ENCODE measurements at places on chromosomes 4 and X.

DNA sequence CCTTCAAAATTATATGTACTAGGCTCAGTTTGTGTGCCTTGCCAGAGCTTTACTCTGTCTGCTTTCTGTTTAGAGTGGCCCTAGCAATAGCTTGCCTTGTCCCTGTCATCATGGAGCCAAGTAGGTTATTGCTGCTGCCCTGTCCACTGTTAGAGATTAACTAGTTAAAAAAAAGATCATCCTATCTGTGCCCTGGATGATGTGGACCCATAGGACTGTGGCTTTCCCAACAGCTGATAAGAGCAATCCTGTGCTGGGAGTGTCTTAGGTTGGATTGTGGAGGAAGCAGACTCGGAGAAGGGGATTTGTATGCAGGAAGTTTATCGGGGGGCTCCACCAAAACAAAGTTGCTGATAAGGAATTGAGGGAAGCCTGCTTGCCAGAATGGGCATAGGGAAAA is 23.8 kb downstream of the PPP1R2C start:
- no peak for DNase-seq

GRCh38 chrX:49710744-49711319 is 15.0 kb upstream of the PAGE1 start:
- DNase-seq, result no peak

DNA sequence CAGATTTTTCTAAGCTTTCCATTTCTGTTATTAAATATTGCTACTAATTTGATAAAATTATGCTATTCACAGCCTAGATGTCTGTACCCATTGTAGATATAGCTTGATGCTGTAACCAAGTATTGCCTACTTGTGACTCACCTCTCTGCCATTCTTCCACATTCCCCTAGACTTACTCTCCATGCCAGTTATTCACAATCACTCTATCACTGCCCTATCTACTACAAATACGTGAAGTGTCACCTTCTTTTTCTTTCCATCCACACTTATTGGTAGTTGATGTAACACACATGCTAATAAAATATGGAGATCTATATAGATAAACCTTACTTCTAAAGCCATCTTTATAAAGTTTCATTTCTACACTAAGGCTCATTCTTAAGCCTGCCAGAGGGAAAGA is 179.4 kb upstream of the PACRGL start:
- no peak for DNase-seq

DNA sequence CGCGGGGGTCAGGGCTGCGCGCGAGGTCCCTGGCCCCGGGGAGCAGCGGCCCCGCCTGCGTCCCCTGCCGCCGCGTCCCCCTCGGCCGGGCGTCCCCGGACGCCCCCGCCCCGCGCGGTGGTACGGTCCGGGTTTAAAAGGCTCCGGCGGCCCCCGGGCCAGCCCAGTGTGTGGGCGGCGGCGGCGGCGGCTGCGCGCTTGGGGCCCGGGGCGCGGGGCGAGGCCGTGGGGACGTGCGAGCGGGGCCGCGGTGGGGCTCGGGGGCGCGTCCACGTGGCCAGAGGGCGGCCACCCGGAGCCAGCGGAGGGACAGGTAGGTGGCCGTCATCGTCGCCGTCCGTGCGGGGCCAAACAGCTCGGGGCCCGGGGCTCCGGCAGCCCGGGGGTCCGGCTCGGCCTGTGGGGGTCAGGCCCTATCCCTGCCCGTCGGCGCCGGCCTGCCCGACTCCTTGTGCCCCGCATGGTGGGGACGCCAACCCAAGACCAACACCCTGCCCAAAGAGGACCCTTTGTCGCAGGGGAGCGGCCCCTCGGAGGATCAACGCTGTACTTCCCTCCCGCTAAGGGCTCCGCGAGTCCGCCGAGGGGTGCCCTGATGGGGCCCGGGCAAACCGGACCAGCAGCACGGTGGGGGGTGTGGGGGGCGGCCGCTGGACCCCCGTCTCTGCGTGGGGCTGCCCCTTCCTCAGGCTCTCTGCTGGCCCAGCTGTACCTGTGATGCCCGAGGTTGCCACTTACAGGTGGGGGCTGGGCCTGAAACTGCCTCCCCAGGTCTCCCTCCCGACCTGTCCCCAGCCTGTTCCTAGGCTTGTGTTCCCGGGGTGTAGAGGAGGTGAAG is at the start of gene PLXNA3:
Gene PLXNA3 (plus strand): TSS at position 166 of the 838 bp plus-strand sequence. CDS start 1,903 bp downstream, outside the sequence.
- no peak for DNase-seq

DNA sequence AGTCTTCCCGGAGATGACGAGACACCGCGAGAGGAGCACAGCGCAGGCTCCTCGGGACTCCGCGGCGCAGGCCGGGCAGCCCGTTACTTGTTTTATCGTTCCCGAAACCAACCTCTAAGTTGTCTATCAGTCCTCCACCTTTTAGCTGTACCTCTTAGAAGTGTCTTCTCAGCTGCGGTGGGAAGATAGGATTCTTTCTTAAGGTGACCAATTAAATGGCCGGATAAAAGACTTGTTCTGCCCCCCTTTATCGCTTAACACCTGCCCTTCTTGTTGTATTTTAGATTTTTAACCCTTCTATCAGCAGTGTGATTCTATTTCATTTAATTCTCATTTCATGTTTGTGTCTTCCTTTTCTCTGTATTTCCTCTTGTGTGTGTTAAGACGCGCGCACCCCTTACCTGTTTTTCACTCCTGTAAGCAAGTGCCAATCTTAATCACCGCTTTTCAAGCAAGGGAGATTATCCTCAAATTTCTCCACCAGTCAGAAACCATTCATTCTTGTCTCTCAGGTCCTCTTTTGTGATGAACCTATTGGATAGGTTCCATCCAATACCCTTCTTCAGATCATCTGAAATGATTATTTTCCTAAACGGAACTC is at the start of gene SLC9B2:
Gene SLC9B2 (minus strand): TSS at position 15 of the 601 bp plus-strand sequence. CDS start 9,211 bp downstream, outside the sequence.
- DNase-seq, result no peak

- DNase-seq, result no peak
Observed at GRCh38 chrX:84335121-84335520, 147.1 kb upstream of the RPS6KA6 start.

- peak; percentile 14 for DNase-seq
Observed at GRCh38 chrX:3815896-3816664, 102.6 kb upstream of the PRKX start.

- DNase-seq, result no peak
Observed at GRCh38 chr4:100486496-100486895, 31.3 kb downstream of the EMCN start.

DNA sequence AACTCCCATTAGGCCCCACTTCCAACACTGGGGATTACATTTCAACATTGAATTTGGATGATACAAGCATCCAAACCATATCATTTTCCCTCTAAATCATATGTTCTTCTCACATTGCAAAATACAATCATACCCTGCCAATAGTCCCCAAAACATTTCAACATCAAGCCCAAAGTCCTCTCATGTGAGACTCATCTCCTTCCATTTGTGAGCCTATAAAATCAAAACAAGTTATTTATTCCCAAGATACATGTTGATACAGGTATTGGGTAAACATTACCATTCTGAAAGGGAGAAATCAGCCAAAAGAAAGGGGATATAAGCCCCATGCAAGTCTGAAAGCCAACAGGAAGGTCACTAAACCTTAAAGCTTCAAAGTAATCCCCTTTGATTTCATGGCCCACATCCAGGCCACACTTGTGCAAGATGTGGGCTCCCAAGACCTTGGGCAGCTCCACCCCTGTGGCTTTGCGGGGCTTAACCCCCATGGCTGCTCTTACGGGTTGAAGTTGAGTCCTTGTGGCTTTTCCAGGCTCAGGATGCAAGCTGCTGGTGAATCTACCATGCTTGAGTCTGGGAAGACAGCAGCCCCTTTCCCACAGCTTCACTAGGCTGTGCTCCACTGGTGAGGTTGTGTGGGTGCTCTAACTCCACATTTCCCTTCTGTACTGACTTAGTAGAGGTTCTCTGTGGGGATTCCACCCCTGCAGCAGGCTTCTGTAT is 40.6 kb upstream of the SERTM2 start:
- DNase-seq, result no peak

- no peak for DNase-seq
Observed at GRCh38 chrX:48705871-48706270, 9.3 kb downstream of the SUV39H1 start.

- no peak for DNase-seq
Observed at GRCh38 chr4:61335241-61335763, 135.2 kb downstream of the ADGRL3 start.

DNA sequence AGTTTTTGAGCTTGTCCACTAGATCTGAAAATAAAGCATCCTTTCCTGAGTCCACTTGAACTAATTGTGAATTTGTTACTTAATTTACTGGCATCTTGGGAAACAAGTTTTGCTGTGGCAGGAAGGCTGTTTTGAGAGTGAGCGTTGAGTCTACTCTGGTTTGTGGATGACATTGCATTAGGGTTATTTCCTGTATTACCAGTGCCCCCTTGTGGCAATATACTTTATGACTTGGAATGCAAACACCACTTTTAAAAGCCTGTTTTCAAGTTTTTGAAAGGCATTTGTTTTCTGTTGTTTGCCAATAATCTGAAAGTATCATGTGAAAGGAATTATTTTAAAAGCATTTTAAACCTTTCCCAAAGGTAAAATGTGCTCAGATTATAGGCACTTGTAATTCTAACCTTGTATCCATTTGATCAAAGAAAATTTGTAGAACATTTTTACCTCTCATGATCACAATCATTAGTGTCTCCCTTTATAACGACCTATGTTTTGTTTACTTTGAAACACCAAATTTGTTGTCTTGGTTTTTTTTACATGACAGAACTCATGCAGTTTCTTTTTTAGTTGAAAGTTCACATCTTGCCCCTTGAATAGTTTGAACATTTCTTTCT is 18.0 kb upstream of the CYP2U1 start:
- DNase-seq, result no peak

- no peak for DNase-seq
Observed at GRCh38 chr4:7077371-7077770, 9.5 kb upstream of the GRPEL1 start.

- no peak for DNase-seq
Observed at GRCh38 chr4:109921384-109921808, 8.7 kb downstream of the EGF start.

DNA sequence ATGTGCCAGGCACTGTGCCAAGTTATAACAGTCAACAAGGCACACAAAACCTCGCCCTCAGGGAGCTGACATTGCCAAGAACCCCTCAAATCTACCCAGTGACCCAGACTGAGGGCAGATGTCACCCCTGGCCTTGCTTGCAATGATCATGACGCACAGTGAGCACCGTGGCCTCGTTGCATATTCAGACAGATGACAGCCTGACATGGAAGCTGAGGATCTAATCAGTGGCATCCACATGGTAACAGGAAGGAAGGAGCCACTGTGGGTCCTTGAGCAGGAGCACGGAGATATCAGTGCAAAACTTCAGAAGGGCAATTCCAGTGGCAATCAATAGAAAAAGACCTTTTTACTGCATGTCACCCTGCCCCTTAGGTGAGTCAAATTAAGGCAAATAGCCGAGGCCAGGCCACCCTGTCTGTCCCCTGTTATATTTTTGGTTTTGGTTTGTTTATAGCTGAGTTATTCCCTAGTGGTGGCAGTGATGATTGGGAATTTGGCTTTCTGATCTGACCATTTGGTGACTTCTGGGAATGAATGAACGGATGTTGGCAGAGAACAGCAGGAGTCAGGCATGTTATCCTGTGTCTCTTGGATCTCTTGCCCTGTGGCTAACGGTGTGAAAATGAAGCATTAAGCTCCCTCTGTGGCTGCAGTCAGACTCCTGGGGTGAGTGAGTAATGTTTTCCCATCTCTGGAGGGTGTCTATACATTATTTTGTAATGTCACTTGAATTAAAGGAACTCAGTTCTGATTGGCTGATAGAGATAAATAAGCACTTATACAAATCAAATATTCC is 20.4 kb downstream of the WDR13 start:
- no peak for DNase-seq

DNA sequence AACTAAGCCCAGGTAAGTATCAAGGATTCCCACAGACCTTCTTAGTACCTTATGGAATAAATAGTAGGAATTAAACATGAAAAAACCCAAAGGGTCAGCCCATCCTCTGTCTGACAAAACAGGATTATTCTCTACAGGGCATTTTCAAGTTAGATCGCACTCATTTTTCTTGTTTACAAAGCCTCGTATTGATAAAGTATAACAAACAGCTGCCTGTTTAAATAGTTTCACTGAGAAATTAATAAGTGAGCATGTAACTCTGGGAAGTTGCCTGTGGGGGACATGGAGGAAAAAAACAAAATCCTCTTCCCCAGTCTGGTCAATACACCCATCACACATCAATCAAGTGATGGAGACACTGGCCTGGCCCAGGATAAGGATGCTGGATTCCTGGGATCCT is 48.5 kb downstream of the MAML3 start:
- DNase-seq, result no peak

GRCh38 chr4:38656111-38656510 is 7.9 kb upstream of the KLF3 start:
- DNase-seq, result no peak

- no peak for DNase-seq
Observed at GRCh38 chr4:88702782-88703181, 5.2 kb upstream of the NAP1L5 start.

DNA sequence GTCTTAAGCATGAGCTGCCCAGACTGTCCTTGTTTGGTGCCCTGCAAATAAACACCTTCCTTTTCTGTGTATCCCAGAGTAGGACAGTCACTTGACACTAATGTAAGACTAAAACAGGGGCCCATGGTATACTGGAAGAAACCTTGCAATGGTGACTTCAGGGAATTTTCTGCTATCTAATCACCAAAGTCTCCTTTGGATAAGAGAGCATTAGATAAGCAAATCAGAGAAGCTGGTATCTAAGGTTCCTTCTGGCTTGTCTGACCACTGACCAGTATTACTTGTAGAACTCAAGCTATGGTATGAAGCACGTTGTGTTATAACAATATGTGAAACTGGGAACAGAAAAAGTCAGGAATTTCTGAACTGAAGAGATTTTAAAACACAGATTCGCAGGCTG is 173.9 kb downstream of the COL25A1 start:
- DNase-seq, result no peak

GRCh38 chr4:61638591-61638990 is 438.5 kb downstream of the ADGRL3 start:
- DNase-seq, result no peak

- no peak for DNase-seq
Observed at GRCh38 chrX:41302370-41302769, 31.6 kb upstream of the DDX3X start.

DNA sequence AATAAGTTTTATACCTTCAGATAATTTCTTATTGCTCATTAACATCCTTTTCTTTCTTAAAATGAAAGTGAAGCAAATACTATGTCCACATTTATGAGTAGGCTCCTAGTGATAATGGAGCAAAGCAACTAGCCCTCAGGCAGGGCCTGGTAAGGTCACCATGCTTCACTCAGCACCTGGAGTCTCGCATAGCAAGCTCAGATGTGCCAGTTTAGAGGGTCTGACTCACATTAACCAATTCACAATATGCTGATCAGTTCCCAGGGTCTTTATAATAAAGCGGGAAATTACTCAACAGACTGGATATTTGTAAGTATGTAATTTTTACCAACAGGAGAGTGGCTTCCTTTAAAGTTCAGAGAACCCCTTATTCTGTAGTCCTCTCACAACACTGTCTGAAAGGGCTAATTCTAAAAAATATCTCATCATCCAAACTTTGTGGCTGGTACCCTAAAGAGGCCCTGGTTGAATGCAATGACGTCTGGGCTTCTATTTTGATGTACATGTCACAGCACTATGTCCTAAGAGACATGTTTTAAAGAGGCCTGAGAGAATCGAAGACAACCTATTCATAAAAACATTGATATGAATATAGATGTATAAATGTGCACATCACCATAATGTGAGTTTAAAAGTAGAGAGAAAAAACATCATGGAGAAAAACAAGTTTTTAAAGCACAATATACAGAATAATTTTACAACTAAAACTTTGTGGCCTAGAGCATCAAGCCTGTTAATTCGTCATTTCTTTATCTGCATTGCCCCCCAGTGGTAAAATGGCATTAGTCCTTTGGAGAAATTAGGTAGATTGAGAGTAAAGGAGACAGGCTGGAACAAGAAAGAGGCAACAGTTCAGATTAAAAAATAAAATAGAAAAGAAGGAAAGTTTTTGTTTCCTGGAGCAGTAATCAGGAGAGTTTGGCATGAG is 44.3 kb downstream of the IL21 start:
- no peak for DNase-seq

All from stimulated activated CD4-positive, alpha-beta T cell treated with anti-CD3 and anti-CD28 coated beads, Interleukin-12 subunit alpha, Interleukin-12 subunit beta, amount 100 ng/mL, for 24 hours (primary cell).